ENCODE measurements at places on chromosomes 4 and X.
A peak's percentile ranks its signal among the peaks of the same experiment; 100 is the strongest.

- no peak for DNase-seq
Observed at GRCh38 chr4:27096142-27096824, 235.6 kb downstream of the STIM2 start.

- DNase-seq, result no peak
Observed at GRCh38 chrX:129449148-129449547, 74.1 kb downstream of the SMARCA1 start.

- DNase-seq, result no peak
Observed at GRCh38 chr4:169106696-169107229, 96.7 kb upstream of the CBR4 start.

DNA sequence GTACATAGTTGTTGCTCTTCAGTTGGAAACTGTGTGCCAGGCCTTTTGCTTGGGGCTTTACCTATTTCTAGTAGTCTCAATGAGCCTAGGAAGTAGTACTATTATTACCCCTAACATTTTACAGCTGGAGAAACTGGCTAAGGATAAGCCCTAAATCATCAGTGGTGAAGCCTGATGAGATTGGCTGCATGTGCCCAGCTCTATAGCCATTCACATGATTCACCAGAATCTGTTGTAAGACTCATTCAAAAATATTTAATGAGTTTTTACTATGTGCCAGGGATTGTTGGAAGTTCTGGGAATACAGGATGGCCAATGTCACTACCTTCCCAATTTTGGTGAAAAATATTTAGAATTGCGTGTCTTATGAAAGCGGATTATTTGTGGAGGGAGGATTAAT is 2.8 kb downstream of the KIT start:
- DNase-seq, result peak; percentile 37

DNA sequence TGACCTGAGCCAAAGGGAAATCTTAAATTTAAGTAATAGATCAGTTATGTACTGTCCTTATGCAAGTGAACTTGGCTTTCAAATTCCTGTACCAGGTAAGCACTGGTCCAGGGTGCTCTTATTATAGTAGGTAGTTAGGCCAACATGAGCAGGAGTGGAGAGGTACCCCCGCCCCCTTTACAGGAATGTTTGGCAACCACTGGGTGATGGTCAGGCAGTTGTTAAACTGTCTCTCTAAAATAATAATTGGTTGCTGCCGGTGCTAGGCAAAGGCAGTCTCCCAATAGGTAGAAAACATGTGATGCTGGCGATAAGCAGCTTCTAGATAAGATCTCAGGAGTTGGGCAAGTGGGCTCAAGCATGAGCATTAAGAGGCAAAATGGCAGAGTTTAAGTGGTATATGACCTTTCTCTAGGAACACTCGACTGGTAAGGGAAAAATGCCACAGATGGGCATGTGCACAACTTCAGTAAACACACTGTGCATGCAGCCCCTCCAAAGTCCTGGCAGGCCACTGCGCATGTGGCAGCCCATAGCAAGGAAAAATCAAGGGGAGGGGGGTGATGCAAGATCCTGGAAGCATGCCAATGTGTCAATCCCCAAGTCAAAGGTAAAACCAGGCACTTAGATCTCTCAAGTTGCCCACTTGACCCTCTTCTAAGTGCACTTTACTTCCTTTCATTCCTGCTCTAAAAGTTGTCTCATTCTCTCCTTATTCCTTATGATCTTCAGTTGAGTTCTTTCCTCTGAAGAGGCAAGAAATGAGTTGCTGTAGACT is 1239.7 kb downstream of the C4orf33 start:
- no peak for DNase-seq

Data from M059J (cell line).